ENCODE measurements at places on chromosomes 6 and 20.

- no peak for ATAC-seq
Measured at GRCh38 chr20:50368813-50369224, 141.4 kb upstream of the PTPN1 start.

GRCh38 chr6:133377219-133377618, 136.1 kb downstream of the EYA4 start:
- ATAC-seq = no peak

GRCh38 chr20:38054647-38055046, 21.1 kb downstream of the RPRD1B start:
- no peak for ATAC-seq

GRCh38 chr20:19375395-19375794, 163.0 kb downstream of the SLC24A3 start:
- no peak for ATAC-seq

- no peak for ATAC-seq
Measured at GRCh38 chr6:87465051-87465450, 7.7 kb upstream of the SLC35A1 start.

DNA sequence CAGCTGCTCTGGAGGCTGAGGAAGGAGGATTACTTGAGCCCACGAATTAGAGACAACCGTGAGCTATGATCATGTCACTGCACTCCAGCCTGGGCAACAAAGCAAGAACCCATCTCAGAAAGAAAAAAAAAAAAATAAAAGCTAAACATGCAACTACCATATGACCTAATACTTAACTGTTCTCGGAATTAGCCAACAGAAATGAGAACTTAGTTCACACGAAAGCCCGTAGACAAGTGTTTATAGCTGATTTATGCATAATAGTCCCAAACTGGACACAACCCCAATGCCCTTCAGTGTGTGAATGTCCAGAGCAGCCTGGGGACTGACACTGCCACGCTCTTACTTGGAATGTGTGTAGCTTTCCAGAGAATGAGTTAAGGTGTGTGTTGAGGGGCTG, 211.5 kb upstream of the PROKR2 start:
- ATAC-seq = no peak

GRCh38 chr20:1391640-1392442, 1.0 kb downstream of the FKBP1A start:
- no peak for ATAC-seq

GRCh38 chr6:106883808-106884262, 90.7 kb downstream of the CD24 start:
- ATAC-seq = no peak

DNA sequence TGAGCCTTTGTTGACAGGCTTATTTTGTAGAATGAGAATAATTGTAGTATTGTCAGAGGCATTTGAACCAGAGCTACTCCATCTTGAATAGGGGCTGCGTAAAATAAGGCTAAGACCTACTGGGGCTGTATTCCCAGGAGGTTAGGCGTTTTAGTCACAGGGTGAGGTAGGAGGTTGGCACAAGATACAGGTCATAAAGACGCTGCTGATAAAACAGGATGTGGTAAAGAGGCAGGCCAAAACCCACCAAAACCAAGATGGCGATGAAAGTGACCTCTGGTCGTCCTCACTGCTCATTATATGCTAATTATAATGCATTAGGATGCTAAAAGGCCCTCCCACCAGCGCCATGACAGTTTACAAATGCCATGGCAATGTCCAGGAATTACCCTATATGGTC, 82.7 kb downstream of the PFDN4 start:
- ATAC-seq = no peak

GRCh38 chr6:103587722-103588121, 1272.0 kb downstream of the HACE1 start:
- no peak for ATAC-seq

DNA sequence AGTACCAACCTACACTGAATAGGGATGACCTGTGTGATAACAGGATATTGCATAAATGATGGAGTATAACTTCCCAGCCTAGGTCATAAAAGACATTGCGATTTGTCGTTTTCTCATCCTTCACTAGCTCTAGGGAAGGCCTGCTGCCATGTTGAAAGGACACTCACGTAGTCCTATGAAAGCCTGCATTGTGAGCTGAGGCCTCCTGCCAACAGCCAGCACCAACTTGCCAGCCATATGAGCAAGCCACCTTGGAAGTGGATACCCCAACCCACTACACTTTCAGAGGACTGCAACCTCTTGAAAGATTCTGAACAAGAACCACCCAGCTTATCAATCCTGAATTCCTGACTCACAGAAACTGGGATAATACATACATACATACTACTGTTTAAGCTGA, 3.5 kb upstream of the PANK2 start:
- no peak for ATAC-seq

DNA sequence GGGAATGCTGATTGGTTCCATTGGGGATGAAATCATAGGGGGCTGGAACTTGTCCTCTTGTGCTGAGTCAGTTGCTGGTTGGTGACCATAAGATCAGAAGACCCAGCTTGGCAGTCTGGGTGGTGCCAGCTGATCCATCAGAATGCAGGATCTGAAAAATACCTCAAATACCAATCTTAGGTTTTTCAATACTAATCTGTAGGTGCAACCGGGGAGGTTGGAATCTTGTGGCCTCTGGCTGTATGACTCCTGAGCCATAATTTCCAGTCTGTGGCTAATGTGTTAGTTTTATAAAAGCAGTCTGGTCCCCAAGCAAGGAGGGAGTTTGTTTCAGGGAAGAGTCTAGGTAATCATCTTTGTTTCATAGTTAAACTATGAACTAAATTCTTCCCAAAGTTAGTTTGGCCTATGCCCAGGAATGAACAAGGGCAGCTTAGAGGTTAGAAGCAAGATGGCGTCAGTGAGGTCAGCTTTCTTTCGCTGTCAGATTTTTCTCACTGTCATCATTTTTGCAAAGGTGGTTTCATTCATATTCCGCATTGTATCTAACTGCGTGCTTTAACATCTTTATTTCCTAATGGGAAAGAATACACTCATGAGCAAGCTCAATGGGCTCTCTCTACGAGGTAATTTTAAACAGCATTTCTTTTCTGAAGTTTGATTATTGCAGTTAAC, 2.0 kb downstream of the ARMH2 start:
- ATAC-seq = no peak

DNA sequence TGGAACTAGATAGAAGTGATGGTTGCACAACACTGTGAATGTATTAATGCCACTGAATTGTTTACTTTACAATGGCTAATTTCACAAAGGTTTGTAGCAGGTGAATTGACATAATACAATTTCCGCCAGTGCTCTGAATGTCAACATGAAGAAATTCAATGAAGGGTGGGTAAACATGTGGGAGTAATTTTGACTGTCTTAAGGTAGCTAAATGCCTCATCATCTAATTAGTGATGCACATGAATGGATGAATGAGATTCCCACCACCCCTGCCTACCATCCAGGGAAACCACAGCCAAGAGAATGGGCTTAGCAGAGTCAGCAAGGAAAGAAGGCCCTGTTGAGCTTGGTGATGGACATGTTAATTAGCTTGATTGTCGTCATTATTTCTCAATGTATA, 275.3 kb downstream of the ALDH8A1 start:
- ATAC-seq = no peak

DNA sequence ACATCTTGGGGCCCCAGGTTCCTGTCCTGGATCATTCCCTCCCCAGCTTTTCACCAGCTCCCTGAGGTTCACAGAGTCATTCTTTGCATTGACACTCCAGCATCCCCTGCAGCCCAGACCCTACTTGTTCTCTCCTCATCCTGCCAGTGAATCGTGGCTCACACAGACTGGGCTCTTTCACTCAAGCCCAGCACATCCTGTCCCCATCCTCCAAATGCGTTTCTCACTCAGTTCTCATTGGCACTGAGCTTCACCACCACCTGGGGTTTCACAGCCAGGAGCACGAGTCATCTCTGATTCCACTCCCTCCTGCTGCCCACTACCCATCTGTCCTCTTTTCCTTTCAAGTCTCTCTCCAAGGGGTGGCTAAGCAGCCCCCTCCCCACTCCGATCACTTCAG, 85.4 kb upstream of the NNAT start:
- no peak for ATAC-seq

DNA sequence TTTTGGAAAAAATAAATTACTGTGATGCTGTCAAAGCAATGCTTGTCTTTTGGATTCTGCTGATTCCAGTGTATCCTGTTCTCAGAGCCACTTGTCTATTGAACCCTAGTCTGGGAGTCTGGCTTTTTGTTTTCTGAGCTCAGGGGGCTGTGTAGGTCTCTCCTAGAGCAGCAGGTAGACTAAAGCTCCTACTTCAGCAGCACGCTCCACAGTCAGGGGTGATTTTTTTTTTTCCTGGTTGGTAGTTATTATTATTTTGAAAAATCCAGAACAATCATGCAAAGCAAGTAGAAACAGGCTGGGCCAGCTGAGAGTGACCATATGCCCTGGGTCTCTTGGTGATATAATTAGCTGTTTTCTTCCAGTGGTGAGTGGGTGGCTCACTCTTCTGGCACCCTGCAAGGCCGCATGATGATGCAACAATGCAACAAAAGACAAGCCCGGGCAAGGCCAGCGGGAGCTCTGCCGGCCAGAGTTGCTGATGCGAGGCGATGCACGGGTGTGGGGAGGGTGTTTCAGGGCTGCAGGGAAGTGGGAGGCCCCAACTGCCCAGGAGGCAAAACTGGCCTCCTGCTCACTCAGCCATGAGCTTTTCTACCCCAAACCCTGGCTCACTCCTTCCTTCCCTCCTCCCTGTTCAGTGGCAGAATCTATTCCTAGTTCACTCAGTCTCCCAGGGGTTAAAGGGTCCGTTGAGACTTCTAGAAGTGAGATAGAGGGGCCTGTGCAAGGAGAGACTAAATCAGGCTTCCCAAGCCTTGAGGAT, 11.5 kb upstream of the CDKN1A start:
- ATAC-seq = peak; percentile 70

- peak; percentile 31 for ATAC-seq
Measured at GRCh38 chr20:32190616-32191415, 16.7 kb downstream of the PLAGL2 start.

GRCh38 chr6:134253681-134254080, 64.2 kb downstream of the SGK1 start:
- ATAC-seq = no peak

- ATAC-seq = no peak
Measured at GRCh38 chr6:14088600-14089192, 28.9 kb upstream of the CD83 start.

- ATAC-seq = no peak
Measured at GRCh38 chr6:169847141-169847674, 95.8 kb downstream of the ERMARD start.

- ATAC-seq = no peak
Measured at GRCh38 chr6:139711804-139712585, 337.5 kb upstream of the CITED2 start.

DNA sequence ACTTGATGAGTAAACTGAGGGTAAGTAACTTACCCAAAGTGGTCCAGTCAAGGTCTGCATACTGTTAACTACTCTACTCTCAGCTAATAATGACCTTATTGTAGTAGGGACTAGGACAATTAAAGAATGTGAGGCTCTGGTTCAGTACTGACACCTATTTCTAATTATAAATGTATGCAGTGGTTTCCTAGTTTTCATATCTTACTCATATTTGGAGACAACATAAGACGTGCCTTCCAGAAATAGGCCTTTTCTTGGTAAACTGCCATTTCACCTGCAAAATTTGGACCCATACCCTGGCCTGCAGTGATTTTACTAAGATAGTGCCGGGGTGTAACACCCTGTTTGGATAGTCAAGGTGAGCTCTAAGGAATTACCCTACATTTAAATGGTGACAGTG, 24.7 kb downstream of the GJA1 start:
- no peak for ATAC-seq

DNA sequence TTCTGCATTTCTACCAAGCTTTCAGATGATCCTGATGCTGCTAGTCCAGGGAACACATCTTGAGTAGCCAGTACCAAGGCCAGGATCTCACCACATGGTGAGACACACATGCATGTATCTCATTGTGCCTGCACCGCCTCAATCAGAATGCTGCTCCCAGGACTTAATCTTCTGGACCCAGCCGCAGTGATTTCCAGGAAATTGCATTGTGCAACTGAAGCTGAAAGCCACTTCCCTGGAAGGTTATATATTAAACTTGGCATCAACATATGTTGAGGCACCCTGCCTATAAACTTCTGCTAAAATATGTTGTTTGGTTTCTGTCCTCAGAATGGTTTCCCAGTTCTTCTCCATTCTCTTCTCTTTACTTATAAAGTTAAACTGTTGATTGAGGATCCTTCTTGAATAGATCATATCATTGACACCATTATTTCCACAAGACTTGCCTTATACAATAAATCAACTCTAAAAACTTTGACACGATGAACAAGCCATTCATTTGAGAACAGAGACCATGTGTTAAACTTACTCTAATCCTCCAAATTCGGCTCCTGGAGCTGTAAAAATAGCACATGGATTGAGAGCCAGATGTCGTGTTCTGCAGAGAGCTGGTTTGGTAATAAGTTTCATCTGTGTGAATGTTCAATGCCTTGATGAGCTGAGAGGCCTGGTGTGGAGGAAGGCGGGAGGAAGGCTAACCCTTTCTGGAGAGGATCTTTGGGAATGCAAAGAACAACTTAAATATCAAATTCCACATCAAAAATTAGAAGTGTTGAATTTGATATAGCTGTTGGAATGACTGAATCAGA, 65.0 kb upstream of the PCSK2 start:
- ATAC-seq = peak; percentile 16

GRCh38 chr6:18306977-18307376, 42.6 kb upstream of the DEK start:
- no peak for ATAC-seq

DNA sequence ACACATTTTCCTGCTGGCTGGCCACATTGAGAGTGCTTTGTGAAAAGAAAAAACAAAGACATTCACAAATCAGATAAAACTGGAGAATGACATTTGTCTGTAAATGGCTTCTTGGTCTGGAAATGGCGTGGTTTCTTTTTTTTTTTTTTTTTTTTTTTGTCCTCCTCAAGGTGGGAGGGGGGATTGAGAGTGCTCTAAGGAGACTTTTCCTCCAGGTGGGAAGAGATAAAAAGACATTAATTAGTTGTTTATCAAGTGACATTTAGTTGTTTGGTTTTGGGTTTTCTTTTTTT, 40.4 kb downstream of the GNAS start:
- ATAC-seq = no peak

Measured in stimulated activated memory B cell treated with anti-CD40 and anti-IgM and Interleukin-4, amounts not matched to agents 10 μg/mL and 1 μg/mL and 100 μg/mL, for 72 hours (primary cell).